ENCODE measurements at places on chromosomes 5 and 9. TPM values are rescaled to one million over a fixed set of nuclear protein-coding genes. Genes with fewer than 3 reads are reported as not detected.

The LRRC70 gene
- 0.90 TPM for total RNA-seq

The SLC6A19 gene
- not detected for total RNA-seq

The LEAP2 gene
- total RNA-seq, result 1.9 TPM

DNA sequence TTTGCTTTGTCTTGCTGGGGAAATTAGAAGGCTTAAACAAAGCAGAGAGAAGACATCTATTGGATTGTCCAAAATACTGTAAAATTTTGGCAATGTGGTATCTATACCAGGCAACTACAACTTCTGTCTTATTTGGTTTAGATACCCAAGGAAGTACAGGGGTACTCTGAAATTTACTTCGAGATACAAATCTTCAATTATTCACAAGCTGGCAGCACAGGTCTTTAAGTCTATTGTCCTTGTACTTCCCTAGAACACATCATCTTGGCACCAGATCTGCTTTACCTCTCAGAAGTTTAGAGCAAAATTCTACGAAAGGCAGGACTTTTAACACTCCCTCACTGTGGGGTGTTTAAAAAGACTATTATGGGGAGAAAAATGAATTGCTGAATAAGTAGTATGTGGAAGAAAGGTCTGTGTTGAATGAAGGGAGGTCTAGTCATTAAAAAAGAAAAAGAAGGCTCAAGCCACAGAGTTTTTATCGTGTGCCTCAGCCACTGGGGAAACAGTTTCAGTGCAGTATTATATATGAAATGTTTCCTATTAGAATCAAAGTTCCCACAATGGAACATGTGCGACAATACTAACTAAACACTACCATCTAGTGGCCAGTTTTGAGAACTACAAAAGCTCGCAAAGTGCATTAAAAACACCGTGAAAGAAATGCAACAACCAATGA, 93.7 kb downstream of the PDE4D start:
- DNase-seq, result no peak

GRCh38 chr5:41842777-41843176, 27.4 kb downstream of the OXCT1 start:
- DNase-seq, result no peak

DNA sequence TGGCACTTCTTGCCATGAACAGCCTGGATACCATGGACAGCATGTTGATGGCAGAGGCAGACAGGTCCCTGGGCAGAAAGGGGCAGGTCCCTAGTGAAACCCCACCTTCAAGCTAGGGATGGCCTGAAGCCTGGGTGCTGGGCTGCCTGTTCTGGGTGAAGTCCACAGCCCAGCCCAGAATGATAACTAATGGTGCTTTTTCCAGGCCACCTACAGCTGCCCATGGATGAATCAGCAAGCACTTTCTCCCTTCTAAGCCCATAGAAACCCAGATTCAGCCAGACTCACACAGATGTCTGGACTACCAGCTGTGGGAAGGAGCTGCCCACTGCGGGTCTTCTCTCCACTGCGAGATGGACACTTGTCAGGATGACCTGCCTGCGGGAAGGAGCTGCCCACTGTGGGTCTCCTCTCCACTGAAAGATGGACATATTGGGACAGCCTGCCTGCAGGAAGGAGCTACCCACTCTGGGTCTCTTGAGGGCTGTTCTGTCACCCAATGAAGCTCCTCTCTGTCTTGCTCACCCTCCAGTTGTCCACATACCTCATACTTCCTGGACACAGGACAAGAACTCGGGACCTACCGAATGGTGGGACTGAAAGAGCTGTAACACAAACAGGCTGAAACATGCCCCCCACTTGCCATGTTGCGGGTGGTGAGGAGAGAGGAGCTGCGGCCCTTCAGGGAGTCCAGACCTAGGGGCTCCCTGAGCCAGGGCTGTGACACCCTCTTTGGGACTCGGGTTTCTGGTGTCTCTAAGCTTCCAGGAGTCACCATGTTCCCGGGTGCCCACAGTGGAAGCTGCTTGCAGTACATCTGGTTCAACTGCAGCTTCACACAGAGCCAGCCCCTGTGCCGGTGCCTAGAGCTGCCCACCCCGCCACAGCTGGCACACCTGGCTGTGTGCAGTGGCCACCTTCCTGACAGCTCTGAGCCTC, 60.7 kb upstream of the SYNPO start:
- no peak for DNase-seq

- DNase-seq, result no peak
Observed at GRCh38 chr5:169796731-169797130, 159.7 kb downstream of the DOCK2 start.

GRCh38 chr9:92292338-92293074, 991 bp downstream of the IARS1 start:
- no peak for DNase-seq

All from activated T-cell treated with anti-CD3 and anti-CD28 coated beads, Interleukin-2, amount 50 U/mL, for 4 hours (primary cell).